ENCODE measurements at places on chromosomes 2 and 18.

DNA sequence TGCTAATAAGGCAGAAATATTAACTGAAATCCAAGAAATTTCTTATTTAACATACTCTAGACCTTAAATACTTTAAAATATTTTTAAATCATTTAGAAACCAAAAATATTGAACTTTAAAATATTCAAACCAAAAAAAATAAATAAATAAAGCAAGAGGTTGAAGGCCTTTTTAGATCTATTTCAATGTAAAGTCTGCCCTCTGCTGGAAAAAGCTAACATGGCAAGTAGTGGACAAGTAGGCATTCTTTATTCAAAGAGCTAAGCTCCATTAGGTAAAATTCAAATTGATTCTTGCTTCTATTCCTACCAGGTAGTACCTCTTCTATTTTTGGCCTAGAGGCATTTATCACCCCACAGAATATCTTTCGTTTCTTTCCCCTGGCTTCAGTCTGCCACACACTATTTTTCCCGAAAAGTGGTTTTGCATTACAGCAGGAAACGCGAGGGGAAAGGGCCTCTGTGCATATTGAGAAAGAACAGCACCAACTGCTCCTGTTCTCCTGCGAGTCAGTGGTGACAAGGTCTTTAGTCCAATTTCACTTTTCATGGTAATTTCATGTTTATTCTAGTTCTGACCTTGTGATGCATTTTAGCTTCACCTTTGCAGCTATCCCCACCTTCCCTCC lies 20.4 kb downstream of the IFIH1 start:
- H3K27me3 ChIP-seq: no peaks in the 10 kb centered on the region
- peak; percentile 58 for DNase-seq
- no peaks in the 10 kb centered on the region for H3K4me1 ChIP-seq
- H3K27ac ChIP-seq: no peak overlapping the region
- no peaks in the 10 kb centered on the region for H3K36me3 ChIP-seq

- H3K4me3 ChIP-seq: no peak overlapping the region
- no peaks in the 10 kb centered on the region for H3K27me3 ChIP-seq
- no peak overlapping the region for H3K27ac ChIP-seq
- H3K36me3 ChIP-seq: no peaks in the 10 kb centered on the region
- H3K4me1 ChIP-seq: peaks cover 8% of the 10 kb centered on the region
Observed at GRCh38 chr18:25883091-25883490, 207.3 kb downstream of the SS18 start.

GRCh38 chr18:58118536-58118935 lies 74.5 kb downstream of the NEDD4L start:
- no peaks in the 10 kb centered on the region for H3K27me3 ChIP-seq
- H3K27ac ChIP-seq: no peak overlapping the region
- no peaks in the 10 kb centered on the region for H3K36me3 ChIP-seq
- no peak for DNase-seq
- no peak overlapping the region for H3K4me3 ChIP-seq
- H3K4me1 ChIP-seq: peaks cover 9% of the 10 kb centered on the region

- no peaks in the 10 kb centered on the region for H3K27me3 ChIP-seq
- H3K4me1 ChIP-seq: peaks cover 6% of the 10 kb centered on the region
- peak overlapping the region; percentile 47 for H3K27ac ChIP-seq
Observed at GRCh38 chr2:237181844-237182243, 96.2 kb downstream of the COPS8 start.

DNA sequence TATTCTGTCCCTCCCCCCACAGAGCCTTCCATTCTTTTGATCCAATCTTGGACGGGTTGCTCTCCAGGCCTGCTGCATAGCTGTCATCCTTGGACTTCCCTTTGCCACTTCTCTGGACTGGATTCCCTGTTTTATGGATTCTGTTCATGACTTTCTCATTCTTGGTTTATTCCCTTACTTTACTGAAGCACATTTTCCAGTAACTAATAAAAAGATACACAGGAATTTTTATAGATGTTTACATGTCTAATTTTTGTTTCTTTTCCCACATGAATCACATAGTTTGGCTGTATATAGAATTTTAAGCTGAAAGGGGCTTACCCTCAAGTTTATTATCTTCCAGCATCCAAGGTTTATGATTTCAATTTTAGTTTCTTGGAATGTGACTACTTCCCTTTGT lies 37.9 kb downstream of the GDF7 start:
- no peaks in the 10 kb centered on the region for H3K27me3 ChIP-seq
- no peaks in the 10 kb centered on the region for H3K4me1 ChIP-seq
- H3K27ac ChIP-seq: no peak overlapping the region
- no peak overlapping the region for H3K4me3 ChIP-seq
- DNase-seq: no peak
- no peaks in the 10 kb centered on the region for H3K36me3 ChIP-seq

GRCh38 chr2:189221811-189222467 lies 42.4 kb upstream of the COL5A2 start:
- no peak overlapping the region for H3K4me3 ChIP-seq
- peak overlapping the region; percentile 49 for H3K27ac ChIP-seq
- H3K36me3 ChIP-seq: no peaks in the 10 kb centered on the region
- H3K4me1 ChIP-seq: peaks cover 7% of the 10 kb centered on the region
- H3K27me3 ChIP-seq: no peaks in the 10 kb centered on the region
- DNase-seq: no peak

DNA sequence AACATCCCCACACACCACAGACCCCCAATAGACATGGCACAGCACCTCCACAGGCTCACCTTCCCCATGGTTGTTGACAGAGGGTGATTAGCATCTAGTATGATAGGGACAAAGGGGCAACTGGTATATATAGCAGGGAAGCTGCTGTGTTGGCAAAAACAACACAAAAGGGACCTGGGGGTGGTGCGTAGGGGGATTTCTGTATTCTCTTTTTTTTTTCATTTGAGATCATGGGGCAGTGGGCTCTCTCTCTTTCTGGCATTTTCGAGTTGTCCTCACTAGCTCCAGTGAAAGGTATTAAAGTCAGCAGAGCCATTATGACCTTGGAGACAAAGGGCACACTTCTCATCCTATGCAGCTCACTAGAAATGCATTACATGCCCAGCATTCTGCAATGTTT lies at the start of gene CRYGA:
Gene CRYGA, minus strand, starts transcription at position 101 of the 400 bp plus-strand sequence. Its CDS starts 33 bp downstream, at position 68.
- DNase-seq: no peak
- no peak within 1 kb of the TSS for H3K4me3 ChIP-seq
- no peaks in the 10 kb centered on the region for H3K4me1 ChIP-seq
- H3K36me3 ChIP-seq: no peaks in the 10 kb centered on the region
- no peak within 1 kb of the TSS for H3K27ac ChIP-seq
- no peaks in the 10 kb centered on the region for H3K27me3 ChIP-seq

- H3K4me1 ChIP-seq: no peaks in the 10 kb centered on the region
- no peaks in the 10 kb centered on the region for H3K27me3 ChIP-seq
- H3K36me3 ChIP-seq: peaks cover 25% of the 10 kb centered on the region
- H3K4me3 ChIP-seq: no peak overlapping the region
- DNase-seq: peak; percentile 5
Observed at GRCh38 chr2:239184968-239185903, 215.6 kb downstream of the HDAC4 start.

- DNase-seq: no peak
- H3K27ac ChIP-seq: no peak overlapping the region
- no peaks in the 10 kb centered on the region for H3K36me3 ChIP-seq
- peaks cover 26% of the 10 kb centered on the region for H3K4me1 ChIP-seq
Observed at GRCh38 chr18:59268127-59268720, 5.0 kb downstream of the RAX start.

DNA sequence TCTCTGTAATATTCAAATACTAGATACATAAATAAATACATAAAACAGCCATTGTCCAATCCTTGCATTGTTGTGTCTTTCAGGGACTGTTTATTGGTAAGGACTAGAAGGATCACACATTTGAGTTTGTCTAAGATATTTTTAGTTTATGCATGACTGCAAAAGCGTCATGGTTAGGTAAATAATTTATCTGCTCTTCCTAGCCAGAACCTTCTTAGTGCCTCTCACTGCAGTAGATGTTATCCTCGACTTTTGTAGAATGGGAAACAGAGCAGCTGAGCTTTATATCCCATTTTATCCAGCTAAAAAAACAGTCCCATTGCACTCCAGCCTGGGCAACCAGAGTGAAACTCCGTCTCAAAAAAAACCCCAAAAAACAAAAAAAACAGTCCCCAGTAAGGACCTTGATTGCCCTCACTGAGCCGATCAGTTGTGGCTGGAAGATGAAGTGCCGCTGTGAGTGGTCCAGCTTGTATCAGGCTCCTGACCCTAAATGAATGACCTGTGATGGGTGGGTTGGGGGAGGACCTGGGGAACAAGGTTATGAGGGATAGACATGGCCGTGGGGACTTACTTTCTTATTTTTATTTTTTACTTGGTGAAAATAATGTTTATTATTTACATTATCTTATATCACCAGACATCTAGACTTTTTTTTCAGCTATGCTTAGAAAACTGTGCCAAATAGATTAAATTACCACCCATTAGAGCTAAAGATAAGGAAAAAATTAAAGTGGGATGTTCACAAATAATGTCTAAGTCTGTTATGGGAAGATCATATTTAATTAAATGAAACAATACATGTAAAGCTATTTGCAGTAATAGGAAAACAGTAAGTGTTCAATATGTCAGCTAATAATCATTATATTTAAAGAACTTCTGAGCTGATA lies 10.9 kb upstream of the ADAM23 start:
- H3K27ac ChIP-seq: no peak overlapping the region
- no peak overlapping the region for H3K4me3 ChIP-seq
- no peaks in the 10 kb centered on the region for H3K4me1 ChIP-seq
- H3K36me3 ChIP-seq: no peaks in the 10 kb centered on the region
- H3K27me3 ChIP-seq: peaks cover 2% of the 10 kb centered on the region

DNA sequence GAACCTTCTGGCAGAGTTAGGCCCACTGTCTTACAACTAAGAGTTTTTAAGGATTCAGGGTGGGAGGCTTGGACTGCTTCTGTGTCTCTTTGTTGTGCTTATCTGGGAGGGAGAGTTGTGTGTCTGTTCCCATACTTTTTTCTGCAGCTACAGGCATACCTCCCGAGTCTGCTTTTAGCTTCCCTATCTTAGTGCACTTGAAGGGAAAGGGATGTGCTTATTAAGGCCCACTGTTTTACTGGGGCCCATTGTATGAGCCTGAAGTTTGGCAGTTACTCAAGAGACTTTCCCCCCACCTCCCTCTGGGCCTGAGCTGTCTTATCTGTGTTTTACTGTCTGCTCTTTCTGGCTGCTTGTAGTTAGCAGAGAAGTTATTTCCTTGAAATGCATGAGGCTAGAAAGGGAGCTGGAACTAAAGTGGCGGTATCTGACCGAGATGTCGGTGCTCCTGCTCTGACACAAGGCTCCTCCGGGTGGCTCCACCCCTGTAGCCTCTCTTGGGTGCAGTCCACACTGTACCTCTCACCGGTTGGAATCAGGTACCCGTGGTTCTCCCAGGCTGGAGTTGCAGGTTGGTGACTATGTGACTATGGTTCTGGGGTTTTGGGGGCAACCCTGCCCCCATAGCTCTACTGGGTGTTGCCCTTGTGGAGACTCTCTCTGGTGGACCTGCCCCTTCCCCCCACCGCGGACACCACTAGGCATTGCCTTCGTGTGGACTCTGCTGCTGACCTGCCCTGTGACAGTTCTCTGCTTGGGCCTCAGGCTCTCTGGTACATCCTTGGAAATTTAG lies 12.9 kb downstream of the UBR3 start:
- no peak for DNase-seq
- H3K27ac ChIP-seq: no peak overlapping the region
- H3K27me3 ChIP-seq: no peaks in the 10 kb centered on the region
- no peak overlapping the region for H3K4me3 ChIP-seq
- no peaks in the 10 kb centered on the region for H3K36me3 ChIP-seq
- peaks cover 4% of the 10 kb centered on the region for H3K4me1 ChIP-seq

Data from transverse colon (tissue), 4 donors.